ENCODE measurements at places on chromosomes 1 and 21. TPM values are rescaled to one million over a fixed set of nuclear protein-coding genes. Genes with fewer than 3 reads are reported as not detected.

DNA sequence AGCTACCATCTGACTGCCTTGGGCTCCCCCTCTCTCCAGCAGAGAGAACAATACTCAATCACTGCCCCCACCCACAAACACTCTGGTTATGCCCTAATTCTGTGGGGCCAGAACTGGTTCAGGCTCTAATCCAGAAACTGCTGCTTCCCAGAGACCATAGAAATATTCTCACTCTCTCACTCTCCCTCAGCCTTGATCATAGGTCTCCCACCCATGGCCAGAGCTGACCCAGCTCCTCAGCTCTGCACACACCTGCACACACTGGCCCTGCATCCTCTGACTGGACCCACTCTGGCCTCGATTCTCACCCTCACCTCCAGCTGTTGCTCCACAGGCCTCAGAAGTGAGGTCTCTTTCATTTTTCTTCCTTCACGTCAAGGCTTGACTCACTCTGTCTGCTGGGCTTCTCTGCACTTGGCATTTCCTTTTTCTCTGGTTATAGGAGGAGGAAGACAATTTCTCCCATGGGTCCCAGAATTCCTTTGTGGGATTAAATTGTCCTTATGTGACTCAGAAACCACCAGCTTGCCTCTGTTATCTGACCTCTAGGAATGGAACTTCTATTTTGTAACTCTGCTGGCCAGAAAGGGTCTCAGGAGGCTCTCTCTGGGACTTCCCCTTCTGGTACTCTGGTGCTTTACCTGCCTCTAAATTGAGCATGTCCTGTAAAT is 15.6 kb upstream of the ZMYM6 start:
- DNase-seq = peak; percentile 87

DNA sequence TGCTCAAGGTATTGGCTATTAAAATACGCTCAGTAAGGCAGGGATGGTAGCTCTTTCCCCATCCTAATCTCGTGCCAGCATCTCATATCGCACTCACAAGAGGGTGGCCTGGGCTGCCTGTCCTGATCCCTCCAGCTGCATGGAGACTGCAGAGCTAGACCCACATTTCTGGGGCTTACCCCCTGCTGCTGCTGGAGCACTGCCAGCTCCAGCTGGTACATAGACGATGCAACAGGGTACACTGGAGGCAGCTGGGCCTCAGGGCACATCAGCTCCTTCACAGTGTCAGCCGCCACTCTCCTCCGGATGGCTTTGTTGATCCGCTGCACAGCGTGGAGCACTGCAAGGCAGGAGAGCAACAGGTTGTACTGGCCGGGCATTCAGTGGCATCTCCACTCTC is 16.0 kb downstream of the IQGAP3 start:
- DNase-seq = no peak

- no peak for DNase-seq
Measured at GRCh38 chr21:39649526-39649925, 36.8 kb downstream of the B3GALT5 start.

- no peak for DNase-seq
Measured at GRCh38 chr1:15102646-15103045, 50.9 kb upstream of the TMEM51 start.

GRCh38 chr1:94769551-94769950 is 50.6 kb upstream of the SLC44A3 start:
- DNase-seq = no peak

DNA sequence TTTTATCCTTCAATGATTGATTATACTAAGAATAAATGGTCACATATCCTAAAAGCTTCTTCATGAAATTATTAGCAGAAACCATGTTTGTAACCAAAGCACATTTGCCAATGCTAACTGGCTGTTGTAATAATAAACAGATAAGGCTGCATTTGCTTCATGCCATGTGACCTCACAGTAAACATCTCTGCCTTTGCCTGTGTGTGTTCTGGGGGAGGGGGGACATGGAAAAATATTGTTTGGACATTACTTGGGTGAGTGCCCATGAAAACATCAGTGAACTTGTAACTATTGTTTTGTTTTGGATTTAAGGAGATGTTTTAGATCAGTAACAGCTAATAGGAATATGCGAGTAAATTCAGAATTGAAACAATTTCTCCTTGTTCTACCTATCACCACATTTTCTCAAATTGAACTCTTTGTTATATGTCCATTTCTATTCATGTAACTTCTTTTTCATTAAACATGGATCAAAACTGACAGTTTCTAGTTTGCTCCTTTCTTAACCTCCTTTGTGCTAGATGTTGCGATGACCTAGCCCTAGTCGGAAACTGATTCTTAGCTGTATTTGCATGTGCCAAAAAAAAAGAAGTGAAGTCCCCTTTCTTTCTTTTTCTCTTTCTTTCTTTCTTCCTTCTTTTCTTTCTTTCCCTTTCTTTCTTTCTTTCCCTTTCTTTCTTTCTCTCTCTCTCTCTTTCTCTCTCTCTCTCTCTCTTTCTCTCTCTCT is 45.1 kb downstream of the MAP3K7CL start:
- DNase-seq = no peak

DNA sequence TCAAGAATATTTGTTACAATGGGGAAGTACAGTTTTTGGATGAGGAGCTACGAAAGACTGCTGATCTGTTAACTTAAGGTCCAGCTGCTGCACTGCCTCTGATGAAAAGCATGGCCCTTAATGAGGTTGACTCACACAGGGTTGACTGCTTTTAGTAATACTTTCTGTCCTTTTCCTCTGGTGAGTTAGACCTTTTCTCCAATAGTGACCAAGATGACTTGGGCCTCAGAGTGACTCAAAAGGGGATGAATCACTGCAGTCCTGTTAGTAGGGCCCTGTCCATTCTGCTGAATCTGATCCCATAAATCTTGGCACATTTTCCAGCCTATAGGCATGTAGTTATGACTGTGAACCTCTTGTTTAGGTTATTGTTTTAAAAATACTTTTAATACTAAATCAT is 2.7 kb downstream of the DISP1 start:
- DNase-seq = peak; percentile 85

GRCh38 chr1:50305808-50306207 is 117.4 kb downstream of the DMRTA2 start:
- no peak for DNase-seq

- DNase-seq = no peak
Measured at GRCh38 chr1:156433602-156434001, 64.6 kb downstream of the RHBG start.

The FCAMR gene
- not detected for total RNA-seq

The C1QA gene
- total RNA-seq = not detected

The PLA2G2D gene
- not detected for total RNA-seq

The PTP4A2 gene
- 393 TPM for total RNA-seq
